ENCODE measurements at places on chromosomes 1 and 21. TPM values are rescaled to one million over a fixed set of nuclear protein-coding genes. Genes with fewer than 3 reads are reported as not detected.

Gene EXO5
- total RNA-seq = 9.8 TPM

Gene CFAP126
- not detected for total RNA-seq

Gene RPE65
- total RNA-seq = not detected

DNA sequence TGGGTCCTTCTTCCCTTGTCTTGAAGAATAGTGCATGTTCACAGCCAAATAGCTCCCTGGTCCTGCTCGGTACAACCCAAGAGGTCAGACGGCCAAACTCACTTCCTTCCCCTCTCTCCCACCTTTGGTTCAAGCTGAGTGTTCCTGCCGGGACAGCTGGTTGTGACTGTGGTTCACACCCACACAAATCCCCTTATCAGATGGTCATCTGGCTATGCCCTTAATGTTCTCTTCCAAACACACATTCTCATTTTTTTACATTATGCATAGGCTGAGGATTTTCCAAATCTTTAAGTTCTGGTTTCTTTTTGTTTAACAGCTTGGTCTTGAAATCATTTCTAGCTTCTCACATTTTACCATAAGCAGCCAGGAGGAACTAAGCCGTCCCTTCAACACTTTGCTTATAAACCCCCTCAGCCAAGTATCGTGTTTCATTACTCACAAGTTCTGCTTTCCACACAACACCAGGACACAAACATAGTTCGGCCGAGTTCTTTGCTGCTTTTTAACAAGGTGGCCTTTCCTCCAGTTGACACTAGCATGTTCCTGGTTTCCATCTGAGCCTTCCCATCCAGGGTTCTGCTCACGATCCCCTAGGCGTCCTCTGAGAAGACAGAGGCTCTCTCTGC lies 19.7 kb upstream of the TSPEAR start:
- DNase-seq = no peak

DNA sequence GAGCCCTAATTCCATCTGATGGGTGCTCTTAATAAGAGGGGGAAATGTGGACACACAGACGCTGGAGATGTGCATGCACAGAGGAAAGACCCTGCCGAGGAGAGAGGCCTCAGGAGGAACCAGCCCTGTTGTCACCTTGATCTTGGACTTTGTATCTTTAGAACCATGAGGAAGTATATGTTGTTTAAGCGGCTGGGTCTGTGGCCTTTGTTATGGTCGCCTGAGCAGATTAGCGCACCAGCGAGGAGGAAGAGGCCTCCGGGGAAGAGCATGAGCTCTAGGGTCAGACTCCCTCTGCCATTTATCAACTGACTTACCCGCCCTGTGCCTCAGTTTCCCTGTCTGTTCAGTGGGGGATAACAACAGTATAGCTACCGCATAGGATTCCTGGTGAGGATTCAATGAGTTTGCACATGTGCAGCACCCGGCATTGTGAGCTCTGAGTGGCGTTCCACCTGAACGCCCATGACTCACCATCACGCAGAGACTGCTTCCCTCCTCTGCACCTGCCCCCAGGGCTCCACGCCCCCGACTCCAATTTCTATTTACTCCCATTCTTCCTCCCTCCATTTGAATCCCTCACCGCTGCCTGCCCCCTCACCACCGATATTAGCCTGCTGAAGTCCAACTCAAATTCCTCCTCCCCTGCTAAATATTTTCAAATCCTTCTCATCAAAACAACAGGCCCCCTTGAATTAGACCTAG lies 67.2 kb downstream of the ATP5PO start:
- DNase-seq = no peak

Gene OPRD1
- total RNA-seq = 2.5 TPM

Gene NEK7
- total RNA-seq = 13.3 TPM

- no peak for DNase-seq
Observed at GRCh38 chr21:17416139-17416538, 96.7 kb upstream of the CXADR start.

Data from WTC11 (cell line).